ENCODE measurements at places on chromosomes 7 and 10.

- DNase-seq: peak; percentile 73
Observed at GRCh38 chr10:128125944-128126764, at the start of gene MKI67. MKI67 (minus strand) TSS chr10:128126423; CDS start chr10:128125667, 756 bp downstream.

- peak; percentile 86 for DNase-seq
Observed at GRCh38 chr7:144842377-144842851, 6.6 kb upstream of the TPK1 start.

DNA sequence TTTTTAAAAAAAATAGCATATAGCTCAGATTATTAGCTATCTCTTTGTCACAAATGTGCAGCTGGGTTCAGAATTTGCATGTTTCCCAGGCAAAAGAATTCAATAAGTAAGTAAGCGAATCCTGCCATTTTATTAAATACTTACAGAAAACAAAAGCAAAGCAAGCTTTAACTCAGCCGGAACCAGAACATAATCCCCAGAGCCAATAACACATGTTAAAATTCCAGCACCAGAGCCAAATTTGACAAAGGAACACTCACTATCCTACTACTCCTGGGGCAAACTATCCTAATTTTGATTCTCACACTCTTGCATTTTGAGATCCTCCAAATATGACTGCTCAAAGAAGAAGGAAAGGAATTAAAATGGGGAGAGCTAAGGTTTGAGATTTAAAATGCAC is 32.6 kb downstream of the LRRTM3 start:
- DNase-seq: no peak

DNA sequence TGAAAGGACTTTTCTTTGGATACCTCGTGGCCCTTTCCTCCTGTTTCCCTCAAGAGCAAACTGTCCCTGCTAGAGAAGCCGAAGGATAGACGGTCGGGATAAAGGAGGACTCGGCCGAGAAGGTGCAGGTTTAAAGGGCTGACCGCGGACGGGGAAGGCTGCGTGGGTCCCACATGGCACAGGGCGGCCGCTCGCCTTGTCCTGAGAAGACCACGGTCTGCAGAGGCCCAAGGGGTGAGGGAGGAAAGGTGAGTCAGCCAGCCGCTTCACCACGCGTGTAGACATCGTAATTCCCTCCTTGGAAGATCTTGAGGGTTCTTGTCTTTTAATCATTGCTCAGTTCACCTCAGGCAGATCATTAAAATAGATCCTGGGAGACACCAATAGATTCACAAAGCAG is 253.8 kb downstream of the DPP6 start:
- no peak for DNase-seq

- DNase-seq: no peak
Observed at GRCh38 chr10:14540611-14541010, 209.9 kb upstream of the FRMD4A start.

DNA sequence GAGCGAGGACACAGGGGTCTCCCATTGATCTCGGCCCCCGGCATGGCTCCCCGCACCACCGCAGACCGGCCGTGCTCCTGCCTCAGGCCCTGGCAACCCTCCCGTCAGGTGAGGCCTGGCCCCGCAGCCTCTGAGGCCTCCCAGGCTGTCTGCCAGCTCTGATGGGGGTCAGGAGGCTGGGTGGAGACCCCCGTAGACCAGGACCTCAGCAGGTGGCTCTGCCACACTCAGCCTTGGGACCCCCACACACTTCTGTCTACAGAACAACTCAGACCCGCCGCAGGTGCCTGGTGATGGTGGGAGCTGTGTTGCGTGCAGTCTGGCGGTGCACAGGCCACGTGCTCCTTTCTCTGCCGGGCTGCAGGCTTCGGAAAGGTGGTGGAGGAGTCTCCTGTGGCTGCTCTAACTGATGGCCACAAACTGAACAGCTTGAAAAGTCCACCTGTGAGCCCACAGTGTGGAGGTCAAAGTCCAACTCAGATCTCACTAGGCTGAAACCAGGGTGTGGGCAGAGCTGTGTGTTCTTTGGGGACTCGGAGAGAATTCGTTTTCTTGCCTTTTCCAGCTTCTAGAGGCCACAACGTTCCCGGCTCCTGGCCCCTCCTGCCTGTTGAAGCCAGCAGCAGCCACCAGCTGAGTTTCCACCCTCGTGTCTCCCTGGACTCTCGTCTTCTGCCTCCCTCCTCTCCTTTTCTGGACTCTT is 62.5 kb downstream of the PWWP2B start:
- DNase-seq: no peak
